Fibroblast of skin of right biceps (primary cell): ENCODE measurements at places on chromosomes 7 and 10.

DNA sequence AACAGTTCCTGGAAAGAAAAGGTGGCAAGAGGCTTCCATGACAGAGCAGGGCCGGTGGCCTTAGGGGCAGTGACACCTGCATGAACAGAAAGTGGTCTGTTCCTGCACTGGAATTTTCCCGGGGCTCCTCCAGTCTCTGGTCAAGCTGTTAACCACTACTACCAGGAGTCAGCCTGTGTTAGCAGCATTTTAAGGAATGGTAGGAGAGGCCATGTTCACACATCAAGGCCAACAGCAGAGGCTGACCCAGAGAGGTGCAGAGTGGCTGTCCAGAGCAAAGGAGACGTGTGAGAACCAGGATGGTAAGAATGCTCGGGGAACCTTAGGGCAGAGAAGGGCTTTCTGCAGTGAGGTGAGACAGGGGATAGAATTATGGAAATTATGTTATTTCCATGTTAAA lies 8.5 kb downstream of the H2BK1 start:
- DNase-seq: no peak

GRCh38 chr7:94509887-94510581 lies 425 bp downstream of the CASD1 start:
- DNase-seq: peak; percentile 74

DNA sequence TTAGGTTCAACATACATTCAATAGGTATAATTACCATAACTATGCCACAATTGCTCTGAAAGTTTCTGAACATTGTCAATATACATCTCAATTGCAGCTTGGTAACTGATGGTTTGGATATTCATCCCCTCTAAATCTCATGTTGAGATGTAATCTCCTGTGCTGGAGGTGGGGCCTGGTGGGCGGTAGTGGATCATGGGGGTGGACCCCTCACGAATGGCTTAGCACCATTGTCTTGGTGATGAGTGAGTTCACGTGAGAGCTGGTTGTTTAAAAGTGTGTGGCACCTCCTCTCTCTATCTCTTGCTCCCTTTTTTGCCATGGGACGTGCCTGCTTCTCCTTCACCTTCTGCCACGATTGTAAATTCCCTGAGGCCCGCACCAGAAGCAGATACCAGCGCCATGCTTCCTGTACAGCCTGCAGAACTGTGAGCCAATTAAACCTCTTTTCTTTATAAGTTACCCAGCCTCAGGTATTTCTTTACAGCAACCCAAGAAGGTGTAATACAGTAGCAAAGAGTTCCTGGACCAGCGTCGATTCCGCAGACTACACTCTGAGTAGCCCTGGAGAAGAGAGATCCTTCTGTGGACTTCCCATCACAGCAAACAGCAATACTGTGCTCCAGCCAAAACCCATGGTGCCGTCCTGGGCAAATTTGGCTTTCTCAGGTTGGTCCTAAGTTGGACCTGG lies 83.8 kb upstream of the GRB10 start:
- DNase-seq: no peak

GRCh38 chr7:44930921-44931320 lies 45.6 kb upstream of the PURB start:
- no peak for DNase-seq

- DNase-seq: no peak
Observed at GRCh38 chr10:27035163-27035562, 65.1 kb downstream of the ANKRD26 start.

DNA sequence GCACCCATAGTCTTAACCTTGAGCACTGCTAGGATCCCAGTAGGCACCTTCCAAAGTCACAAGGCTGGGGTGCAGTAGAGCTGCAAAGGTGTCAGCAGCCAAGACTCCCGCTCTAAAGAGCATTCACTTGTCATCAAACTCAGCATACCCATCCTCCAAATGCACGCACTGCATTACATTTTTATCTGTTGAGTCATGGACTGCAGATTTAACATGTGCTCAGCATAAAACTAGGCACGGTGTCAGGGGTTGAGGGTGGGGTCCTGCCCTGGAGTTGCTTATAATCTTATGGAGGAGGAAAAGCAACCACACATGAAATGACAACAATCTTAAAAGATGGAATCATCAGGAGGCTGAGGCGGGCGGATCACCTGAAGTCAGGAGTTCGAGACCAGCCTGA lies 102.6 kb downstream of the PARP12 start:
- peak; percentile 61 for DNase-seq

DNA sequence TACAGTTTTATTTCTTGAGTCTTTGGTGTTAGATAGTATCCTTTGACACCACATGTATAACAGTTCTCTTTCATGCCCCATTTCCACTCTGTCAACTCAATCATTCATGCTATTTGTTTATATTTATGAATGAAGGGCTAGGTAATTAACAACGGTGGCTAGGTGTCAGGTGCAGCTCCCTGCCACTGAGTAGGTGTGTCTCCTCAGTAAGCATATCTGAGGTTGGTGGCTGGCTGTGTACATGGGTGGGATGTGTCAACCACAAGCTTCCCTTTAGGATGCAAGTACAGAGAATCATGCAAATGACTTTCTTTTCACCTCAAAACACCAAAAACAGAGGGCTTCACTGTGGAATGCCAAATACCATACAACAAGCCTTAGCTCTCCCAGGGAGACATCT lies 83.4 kb downstream of the ZNF365 start:
- DNase-seq: no peak
